ENCODE measurements at places on chromosomes 7 and 10.

DNA sequence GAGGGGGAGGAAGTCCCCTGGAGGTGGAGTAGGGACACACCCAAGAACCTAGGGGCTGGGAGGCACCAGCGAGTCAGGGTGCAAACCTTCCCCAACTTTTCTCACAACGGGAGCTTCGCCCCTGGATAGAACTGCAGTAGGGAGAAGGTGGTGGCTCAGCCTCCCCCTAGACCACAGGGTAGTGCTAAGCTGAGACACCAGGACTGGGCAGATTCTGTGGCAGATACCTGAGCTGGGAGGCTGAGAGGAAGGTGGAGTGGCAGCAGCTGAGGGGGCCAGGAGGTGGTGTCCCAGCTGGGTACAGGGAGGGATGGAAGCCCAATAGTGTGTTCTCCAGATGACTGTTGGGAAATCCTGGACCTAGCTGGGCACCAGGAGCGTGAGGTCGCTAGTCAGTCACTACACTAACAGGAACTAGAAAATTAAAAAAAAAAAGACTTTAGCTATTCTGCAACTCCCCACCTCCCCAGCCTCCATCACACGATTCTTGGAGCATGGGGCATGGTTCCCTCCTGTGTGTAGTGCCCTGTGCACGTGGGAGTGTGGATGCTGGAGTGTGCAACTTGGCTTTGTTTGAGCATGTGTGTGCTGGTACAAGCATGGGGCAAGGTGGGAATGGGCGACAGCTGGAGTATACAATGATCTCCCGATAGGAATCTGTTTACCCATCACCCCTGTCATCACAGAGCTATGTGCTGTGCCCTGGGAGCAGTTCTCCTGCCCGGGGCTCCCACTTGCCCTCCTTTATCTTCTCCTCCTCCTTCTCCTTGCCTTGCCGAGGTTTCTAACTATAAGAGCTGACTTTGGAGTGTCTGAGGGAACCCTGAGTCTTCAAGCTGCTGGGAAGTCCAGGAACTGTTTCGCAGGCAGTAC, 8.8 kb upstream of the TRPV6 start:
- no peak for DNase-seq

DNA sequence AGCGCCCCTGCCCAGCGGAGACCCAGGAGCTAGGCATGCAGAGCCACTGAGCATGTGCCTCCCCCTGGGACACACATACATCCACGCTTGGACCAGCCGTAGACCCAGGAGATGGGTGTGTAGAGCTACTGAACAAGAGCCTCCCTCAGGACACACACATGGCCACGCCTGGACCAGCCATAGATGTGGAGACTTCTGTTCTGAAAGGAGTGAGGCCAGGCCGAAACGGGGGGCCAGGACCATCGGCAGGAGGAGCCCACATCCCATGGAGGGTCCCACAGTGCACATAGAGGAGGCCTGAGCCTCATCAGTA, 340.4 kb downstream of the TCERG1L start:
- no peak for DNase-seq

DNA sequence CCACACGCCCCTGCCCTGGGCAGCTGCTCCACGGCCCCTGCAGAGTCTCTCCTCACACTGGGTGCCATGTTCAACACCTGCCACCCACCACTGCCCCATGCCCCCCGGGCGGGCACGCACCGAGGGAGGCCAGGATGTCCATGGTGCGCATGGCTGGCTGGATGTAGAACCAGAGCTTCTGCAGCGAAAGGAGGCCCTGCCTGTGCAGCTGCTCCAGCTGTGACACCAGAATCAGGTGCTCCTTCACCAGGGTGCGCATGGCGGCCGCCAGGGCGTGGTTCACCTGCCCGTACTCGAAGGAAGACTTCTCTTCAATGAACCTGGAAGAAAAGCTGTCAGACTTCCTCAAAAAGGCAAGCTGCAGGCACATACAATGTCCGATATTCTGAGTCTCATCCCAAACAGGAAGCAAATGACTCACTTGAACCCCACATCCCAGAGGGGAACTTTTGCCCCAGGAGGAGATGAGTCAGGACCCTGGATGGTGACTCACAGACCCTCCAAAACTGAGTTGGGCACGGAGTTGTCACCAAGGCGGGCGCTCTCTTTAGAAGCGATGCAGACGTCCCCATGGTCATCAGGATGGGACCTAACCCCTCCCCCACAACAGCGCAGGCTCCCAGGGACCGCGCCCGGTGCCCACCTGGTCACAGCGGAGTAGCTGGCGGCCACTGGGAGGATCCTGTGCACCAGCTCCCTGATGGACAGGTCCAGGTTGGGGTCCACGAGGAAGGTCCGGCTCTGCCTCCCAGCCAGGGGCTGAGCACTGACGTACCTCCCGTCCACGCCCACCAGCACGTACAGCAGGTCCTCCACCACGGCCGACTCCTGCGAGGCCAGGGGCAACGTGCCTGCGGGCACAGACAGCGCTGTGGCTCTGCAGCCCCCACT, 15.5 kb downstream of the TUBGCP2 start:
- no peak for DNase-seq

- peak; percentile 15 for DNase-seq
Measured at GRCh38 chr10:18261063-18261610, 120.9 kb downstream of the CACNB2 start.

- DNase-seq = no peak
Measured at GRCh38 chr10:126839094-126839761, 66.0 kb upstream of the DOCK1 start.

GRCh38 chr10:128097783-128098182, 28.4 kb downstream of the MKI67 start:
- no peak for DNase-seq

DNA sequence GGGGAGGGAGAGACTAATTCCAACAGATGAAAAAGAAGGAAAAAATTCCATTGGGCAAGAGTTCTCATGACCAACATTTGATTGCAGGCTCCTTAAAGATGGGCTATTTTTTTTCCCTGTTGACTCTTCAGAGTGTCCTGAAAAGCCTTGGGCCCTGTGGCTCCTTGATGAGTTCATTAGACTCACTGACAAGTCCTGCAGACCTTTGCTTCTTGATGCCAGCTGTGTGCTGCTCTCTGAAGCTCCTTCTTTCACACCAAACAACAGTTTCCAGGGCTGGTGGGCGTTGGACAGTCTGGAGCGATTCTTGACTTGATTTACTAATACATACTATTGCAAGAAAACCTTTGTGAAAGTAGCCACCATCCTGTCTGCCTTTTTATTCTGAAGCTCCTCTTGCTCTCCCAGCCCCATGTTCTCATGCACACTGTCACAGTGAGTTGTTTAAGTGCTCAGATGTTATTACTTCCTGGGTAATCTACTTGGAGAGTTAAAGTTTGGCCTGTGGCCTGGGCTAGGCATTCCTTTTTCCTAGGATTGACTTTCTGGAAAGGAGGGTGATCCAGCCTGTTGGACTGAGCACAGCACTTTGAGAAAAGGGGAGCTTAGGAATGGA, 250.3 kb downstream of the PTEN start:
- DNase-seq = no peak

DNA sequence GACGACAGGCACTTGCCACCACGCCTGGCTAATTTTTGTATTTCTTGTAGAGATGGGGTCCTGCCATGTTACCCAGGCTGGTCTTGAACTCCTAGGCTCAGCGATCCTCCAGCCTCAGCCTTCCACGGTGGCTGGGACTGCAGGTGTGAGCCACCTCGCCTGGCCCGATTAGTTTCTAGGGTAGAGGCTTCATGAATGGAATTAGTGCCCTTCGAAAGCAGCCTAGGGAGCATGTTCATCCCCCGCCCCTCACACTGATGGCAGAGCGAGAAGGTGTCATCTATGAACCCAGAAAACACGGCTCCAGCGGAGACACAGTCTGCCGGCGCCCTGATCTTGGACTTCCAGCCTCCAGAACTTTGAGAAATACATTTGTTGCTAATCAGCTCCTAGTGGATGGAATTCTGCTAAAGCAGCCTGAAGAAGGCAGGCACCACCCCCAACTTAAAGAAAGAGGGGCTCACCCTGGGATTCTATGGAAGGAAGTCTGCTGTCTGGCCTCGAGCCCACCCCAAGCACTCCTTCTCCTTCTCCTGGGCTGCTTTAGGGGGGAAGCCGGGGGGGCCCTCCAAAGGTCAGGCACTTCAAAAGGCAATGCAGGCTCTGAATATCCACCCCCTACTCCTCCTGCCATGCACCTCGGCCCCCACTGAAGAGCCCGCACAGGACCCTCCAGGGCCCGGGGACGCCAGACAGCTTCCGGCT, 10.1 kb downstream of the PDGFA start:
- DNase-seq = no peak

DNA sequence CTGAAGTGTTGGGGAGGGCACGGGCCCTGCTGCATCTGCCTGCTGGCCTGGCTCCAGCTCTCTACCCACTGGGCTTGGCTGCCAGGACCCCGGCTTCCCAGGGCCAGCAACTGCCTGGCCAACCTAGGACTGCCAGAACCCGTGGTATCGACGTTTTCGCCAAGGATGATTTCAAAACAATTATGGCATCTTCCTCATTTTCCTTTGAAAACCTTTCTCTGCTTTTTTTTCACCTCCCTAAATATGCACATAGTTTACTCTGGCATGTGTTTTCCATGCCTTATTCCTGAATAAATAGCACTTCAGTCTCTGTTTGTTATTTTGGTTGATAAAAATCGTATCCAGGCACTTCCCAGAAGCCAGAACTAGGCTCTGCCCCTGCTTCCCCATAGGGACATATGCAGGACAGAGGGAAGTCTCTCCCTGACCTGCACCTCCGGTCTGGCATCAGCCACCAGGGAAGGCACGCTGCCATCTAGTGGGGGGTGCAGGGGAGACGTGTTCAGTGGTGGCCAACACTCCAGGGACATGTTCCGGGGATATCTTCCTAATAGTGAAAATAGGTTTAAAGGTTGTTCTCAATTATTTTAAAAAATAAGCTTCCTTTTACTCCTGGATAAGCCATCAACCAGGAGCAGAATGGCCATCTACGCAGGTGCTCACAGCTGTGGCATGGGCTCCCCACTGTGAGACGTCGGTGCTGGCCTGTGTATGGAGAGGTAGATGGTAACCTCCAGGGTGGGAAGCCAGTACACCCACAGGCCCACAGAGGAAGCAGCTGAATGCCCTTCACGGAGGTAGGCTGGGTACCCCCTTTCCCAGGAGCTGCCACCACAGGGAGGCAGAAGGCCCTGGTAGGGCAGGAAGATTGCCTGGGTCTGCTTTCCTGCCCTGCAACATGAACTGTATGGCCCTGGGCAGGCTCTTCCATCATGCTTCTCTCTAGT, 30.7 kb upstream of the ANTXRL start:
- peak; percentile 81 for DNase-seq

DNA sequence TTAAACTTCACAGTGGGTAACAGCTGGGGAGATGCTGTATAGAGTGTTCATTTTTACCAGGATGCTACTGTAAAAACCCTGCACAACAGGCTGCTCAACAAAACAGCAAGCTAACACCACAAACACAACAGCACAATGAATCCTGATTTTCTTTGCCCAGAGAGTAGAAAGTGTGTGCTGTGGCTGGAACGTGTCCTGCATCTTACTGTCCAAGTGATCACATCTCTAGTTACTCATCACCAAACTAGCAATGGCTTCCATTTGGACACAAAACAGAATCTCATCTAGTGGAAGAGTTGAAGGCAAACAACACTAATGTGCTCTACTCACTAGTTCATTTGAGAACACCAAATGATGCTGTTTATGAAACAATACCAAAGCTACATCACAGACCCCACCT, 121.2 kb downstream of the SLC25A13 start:
- no peak for DNase-seq

DNA sequence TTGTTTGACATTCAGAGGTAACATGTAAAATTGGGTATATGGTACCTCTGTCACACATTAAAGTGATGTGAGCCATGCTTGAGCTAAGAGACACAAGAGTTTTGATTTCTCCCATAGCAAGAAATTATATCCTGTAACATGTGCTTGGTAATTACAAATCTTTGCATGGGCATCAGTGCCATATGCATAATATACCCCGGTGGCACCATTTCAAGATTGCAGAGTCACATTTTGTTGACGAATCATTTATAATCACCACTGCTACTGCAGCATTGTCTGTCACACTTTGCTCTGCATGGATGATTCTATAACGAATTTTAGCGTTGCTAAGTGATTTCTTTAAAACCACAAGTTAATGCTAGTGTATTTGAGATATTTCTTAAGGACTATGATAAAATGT, 443.7 kb upstream of the LRRN3 start:
- no peak for DNase-seq

GRCh38 chr7:139659922-139660316, 117.9 kb downstream of the HIPK2 start:
- DNase-seq = no peak

- no peak for DNase-seq
Measured at GRCh38 chr7:4709187-4709586, 27.1 kb downstream of the FOXK1 start.

- no peak for DNase-seq
Measured at GRCh38 chr10:27637601-27638000, 108.0 kb downstream of the MKX start.

DNA sequence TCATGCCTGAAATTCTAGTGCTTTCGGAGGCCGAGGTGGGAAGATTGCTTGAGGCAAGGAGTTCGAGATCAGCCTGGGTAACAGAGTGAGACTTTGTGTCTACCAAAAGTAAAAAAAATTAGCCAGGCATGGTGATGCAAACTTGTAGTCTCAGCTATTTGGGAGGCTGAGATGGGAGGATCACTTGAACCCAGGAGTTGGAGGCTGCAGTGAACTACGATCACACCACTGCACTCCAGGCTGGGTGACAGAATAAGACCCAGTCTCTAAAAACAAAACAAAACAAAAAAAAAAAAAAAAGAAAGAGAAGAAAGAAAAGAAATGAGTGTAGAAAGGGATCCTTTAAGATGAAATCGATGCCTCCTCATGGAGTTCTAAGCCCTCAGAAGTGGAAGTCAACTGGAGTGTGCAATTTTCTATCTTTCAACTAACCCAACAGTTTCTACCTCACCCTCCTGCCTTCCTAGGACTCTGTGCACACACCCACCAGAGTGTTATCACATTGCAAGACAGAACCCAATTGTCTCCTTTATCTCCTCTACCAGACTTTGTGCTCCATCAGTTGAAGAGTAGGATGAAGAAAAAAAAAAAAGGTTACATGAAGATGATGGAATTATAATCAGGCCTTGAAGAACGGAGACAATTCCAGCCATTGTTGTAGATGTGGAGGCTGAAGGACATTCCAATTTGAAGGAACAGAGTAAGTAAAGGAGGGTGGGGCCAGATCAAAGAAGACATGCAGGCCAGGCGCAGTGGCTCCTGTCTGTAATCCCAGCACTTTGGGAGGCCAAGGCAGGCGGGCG, 26.9 kb downstream of the NYAP1 start:
- DNase-seq = no peak

GRCh38 chr7:155746188-155746587, 66.1 kb downstream of the SHH start:
- no peak for DNase-seq

All from HuH-7 (cell line).